Stimulated activated CD4-positive, alpha-beta T cell treated with anti-CD3 and anti-CD28 coated beads, Interleukin-4, amount 100 ng/mL, for 24 hours (primary cell): ENCODE measurements at places on chromosomes 12 and 14.

DNA sequence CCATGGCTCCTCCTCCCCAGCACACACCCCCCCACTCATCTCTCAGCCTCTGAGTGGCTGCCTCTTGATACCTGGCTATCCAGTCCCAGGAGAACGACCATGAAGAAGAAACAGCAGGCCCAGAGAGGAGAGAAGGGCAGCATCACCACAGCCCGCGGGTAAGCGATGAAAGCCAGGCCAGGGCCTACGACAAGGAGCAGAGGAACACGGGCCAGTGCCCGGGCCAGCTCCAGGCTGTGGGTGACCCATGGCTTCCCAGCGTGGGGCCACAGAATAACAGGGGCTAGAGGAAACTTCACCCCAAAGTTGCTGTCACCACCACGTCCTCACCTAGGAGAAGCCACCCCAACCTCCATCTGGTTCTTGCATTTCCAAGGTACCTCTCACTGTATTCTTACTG, 10.4 kb upstream of the SLC6A12 start:
- no peak for DNase-seq

DNA sequence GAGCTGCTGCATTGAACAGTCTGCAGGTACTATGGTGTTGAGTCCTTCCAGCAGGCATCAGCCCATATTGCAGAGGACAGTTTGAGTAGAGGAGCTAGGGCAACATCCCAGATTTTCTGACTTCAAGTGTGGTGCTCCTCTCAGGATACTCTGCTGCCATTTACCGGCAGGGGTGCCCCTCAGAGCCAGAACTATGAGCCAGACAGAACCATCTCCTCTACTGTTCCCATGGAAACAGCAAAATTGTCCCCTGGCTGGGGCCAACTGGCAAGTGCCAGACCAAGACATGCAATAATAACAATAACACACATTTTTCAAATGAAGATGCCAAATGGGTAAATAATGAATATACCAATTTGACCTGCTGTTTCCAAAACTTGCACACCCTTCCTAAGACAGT, 102.9 kb downstream of the ADCK1 start:
- DNase-seq, result no peak

- no peak for DNase-seq
Measured at GRCh38 chr12:67813456-67813904, 164.9 kb downstream of the DYRK2 start.

DNA sequence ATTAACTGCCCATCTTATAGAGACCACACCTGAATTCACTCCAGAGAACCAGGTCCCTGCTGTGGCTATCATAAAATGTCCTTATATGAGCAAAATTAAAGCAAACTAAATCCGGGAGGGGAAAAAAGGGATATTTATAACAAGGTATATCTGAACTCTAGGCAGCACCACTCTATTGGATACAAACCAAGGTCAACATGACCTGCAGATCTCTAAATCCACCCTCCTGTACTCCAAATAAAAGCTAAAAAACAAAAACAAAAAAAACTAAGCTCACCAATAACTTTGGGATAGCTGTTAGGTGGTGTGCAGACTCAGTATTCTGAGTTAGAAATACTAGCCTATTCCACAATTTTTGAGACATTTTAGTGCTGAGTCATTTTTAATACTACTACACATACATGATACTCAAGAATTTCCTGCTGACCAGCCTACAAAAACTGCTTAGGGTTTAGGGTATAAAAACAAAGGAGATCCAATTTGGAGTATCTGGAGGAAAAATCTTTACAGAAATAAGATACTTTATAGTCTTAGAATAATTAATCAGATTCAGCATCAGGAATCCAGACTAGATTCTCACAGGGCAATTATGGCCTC, 46.6 kb upstream of the LTBP2 start:
- no peak for DNase-seq

- DNase-seq, result no peak
Measured at GRCh38 chr12:52216100-52216499, 16.9 kb upstream of the KRT7 start.

- peak; percentile 33 for DNase-seq
Measured at GRCh38 chr14:93936245-93936644, 9.1 kb downstream of the FAM181A start.

DNA sequence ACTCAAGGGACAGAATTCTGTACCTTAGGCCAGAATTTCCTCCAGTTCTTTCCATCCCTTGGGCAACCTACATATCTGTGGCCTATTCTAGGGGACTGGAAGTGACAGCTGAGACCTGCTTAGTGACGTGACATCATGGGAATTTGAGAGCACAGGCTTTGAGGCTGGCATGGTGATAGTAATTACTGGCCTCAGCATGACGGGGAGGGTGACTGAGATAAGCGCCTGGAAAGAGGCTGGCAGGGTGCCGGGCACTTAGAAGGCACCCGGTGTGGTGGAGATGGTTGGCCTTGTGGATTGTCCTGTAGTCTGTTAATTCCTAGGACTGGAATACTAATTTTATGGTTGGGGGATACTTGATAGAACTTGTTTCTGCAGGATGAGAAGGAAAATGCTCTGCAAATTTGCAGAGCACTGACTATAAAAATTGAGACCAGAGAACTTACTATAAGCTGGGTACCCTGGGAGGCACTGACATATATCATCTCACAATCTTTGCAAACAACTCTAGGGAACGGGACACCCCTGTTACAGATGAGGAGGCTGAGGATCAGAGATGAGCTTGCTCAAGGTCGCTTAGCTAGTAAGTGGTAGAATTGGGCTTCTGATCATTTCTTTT, 42.2 kb upstream of the TBX3 start:
- no peak for DNase-seq
